Kidney (tissue), 22 donors: ENCODE measurements at places on chromosomes 4 and X. TPM values are rescaled to one million over a fixed set of nuclear protein-coding genes. Genes with fewer than 3 reads are reported as not detected.

- DNase-seq: no peak
Measured at GRCh38 chrX:41759817-41760216, 35.8 kb downstream of the GPR82 start.

DNA sequence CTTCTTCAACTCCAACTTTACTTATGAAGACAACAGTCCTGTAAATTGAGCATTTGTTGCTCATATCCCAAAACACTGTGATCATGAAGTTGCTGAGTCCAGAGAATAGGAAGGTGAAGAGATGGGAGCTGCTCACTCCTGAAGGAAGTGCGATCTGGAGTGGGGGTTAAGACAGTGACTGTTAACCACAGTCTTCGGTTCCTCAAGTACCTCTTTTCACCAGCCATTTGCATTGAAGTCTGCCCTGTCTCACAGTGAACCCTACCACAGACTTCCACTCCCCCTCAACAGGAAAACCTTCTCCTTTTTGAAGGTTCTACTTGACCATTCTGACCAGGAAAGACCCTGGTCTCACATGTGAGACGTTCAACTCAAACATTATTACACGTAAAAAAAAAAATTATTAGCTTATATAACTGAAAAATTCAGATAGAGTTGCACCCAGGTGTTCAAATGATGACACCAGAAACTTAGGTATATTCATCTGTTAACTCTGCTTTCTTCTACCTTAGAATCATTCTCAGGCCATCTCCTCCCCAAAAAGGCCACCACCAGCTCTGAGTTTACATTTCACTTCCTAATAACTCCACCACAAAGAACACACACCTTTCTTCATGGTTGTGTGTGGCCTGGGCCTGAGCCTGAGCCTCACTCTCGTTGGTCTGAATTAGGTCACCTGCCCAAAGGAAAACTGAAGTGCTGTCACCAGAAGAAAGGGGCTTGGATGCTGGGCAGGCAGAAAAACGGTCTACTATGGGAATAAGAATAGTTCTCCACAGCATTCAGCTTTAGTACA, 199.2 kb downstream of the DCTD start:
- no peak for DNase-seq

Gene LUZP4
- total RNA-seq: not detected

Gene REST
- total RNA-seq: 54.7 TPM
